ENCODE measurements at places on chromosomes 1 and 21.

DNA sequence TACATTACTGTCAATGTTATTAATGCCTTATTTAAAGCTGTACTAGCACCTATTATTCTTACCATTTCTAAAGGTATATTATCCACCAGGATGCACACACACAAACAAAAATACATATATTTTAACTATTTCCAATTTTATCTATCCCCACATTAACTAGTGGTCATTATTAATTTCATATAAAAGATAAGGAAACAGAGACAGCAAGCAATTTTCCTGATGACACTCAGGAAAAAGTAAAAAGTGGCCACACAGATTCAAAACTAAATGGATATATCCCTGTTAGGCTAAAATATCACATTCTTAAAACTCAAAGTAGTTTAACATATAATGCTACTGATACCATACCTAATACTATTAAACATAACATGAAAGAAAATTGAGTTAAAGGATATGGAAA lies 534.1 kb downstream of the KCNT2 start:
- no peak for DNase-seq

DNA sequence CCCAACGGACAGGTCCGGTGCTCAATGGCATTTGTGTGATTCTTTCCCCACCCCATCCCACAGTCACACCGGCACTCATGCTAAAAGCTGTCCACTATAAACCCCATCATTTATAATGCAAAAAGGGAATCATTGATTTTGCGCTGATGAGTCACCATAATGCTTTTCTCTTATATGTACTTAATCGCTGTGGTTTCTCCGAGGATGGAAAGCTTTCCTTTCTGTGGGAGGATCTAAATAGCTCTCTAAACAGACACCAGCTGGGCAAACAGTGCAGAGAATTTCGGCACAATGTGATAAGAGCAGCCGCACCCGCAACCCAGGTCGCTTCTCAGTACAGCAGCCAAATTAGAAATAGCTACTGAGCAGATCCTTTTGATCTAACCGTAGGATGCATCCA lies 85.6 kb downstream of the SETD4 start:
- DNase-seq: no peak

GRCh38 chr1:152866321-152866720 lies 6.5 kb downstream of the LCE7A start:
- DNase-seq: no peak

GRCh38 chr1:87905651-87906050 lies 577.0 kb downstream of the LMO4 start:
- DNase-seq: no peak

DNA sequence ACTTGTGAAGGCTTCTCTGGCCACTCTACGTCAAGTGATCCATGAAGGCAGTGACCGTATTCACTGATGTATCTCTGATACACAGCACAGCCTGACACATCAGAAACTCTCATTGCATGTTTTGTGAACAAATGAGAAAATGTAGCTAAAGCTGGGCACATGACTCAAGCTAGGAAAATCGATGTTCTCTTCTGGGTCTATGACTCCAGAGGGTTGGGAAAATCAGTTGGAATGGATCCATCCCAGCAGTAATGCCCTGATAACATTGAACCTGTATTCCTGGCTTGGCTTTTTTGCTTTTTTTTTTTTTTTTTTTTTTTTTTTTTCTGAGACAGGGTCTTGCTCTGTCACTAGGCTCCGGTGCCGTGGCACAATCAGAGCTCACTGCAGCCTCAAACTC lies 395.7 kb downstream of the KCNH1 start:
- DNase-seq: no peak
